ENCODE measurements at places on chromosomes 16 and 17.
A peak's percentile ranks its signal among the peaks of the same experiment; 100 is the strongest.

DNA sequence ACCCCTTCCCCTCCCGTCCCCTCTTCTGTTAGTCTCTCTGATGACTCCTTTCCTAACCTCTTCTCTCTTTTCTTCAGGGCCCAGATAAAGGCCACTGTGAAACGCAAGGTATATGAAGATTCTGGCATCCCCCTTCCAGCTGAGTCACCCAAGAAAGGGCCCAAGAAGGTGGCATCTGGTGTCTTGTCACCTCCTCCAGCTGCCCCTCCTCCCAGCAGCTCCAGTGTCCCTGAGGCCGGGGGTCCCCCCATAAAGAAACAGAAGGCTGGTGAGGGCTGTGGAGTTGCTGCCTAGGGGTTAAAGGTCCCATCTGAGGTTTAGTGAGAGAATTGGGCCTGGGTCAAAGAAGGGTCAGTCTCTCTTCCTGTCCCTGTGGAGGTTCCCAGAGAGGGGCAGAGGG lies 4.0 kb downstream of the RNASEK start:
- no peak for DNase-seq

GRCh38 chr16:23950898-23951297 lies 115.1 kb downstream of the PRKCB start:
- DNase-seq, result no peak

DNA sequence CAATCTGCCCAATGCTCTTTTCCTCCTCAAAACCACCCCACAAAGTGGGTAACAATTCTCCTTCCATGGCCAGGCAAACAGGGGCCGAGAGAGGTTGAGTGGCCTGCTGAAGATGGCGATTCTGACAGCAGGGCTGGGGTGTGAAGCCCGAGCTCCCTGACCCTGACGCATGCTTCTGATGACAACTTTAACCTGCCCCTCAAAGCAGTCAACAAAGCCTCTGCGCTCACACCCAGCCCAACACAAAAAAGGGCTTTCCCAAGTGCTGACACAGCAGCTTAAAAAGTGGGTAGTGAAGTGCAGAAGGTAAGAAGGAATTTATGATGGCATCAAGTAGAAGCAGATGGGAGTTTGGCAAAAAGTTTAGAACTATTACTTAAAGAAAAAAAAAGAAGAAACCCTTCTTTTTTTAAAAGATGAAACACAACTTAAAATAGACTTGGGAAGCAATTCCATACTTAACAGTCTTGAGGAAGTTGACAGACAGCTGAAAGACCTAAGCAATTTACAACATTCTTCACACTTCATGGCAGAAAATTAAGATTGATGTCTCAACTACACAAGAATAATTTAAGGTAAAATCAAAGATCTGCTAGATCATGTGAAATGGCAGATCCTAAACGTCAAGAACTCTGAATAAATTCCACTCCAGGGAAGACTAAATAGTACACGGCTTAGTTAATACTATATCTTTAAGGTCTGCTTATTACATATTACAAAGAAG lies 133.9 kb downstream of the PARN start:
- DNase-seq, result no peak

- DNase-seq, result no peak
Measured at GRCh38 chr17:74754832-74755231, 6.4 kb downstream of the NHERF1 start.

DNA sequence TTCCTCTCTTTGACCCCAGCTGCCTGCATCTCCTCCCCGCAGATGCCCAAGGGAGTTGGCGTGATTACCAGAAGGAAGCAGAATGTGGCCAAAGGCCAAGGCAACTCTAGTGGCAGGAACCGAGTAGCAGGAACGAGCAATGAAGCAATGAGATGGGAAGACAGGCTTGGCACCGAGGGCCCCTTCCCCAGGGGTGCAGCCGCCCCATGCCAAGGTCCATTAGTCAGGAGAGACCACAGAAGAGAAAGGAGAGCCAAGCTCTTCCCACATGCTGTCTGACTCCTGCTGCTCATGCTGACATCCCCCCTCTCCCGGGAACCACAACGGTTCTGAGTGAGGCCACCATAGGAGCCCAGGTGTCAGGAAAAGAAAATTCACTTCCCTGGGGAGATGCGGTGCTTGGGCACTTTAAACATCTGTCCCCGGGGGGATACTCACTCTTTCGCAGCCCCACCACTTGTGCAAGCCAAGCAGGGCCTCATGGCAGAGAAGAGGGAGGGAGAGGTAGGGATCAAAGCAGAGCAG lies 67.4 kb downstream of the MYO18A start:
- DNase-seq, result no peak

GRCh38 chr17:72021417-72022041 lies 99.3 kb upstream of the SOX9 start:
- no peak for DNase-seq

DNA sequence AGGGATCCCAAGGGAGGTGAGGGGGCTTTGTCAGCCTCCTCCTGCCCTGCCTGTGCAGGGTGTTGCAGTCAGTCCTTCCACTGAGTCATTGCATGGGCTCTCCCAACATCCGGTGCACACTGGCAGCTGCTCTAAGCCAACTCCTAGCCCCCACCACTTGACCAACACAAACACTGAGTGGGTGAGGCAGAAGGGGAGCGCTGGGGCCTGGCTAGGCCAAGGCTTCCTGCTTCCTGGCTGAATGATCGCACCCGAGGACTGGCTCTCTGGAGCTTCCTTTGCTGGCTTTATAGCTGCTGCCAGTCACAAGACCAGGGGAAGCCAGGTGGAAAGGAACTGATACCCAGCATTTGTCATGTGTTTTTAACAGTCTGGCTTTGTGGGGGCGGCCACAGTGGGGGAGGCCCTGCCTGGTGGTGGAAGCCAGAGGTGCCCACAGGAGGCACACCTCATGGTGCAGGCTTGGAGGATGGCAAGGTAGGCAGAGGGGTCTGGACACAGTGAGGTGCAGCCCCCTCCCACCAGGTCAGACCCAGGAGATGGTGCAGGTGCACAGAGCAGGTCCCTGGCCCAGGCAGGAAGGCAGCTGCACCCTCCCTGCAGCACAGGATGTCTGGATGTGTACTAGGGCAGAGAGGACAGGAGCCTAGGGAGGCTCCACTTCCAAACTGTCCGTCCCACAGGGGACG lies 6.8 kb downstream of the MPG start:
- DNase-seq, result peak; percentile 11

DNA sequence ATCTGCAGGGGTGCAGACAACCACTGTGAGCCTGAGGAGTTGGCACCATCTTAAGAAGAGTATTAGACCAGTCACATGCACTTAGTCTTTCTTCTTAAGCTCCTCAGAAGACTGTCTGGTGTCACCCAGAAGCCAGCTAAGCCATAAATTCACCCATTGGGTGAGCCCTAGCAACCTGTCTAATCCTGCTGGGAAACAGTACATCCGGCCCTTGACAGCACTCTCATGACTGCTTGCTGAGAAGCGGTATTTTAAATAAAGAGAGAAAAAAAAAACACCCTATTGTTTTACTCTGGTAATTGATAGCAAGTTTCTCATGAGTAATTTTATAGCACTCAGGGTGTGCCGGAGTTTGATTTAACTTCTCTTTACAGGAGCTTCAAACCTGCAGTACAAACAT lies 134.7 kb downstream of the SOX9 start:
- DNase-seq, result no peak

GRCh38 chr17:76565728-76566612 lies 19.7 kb downstream of the ST6GALNAC2 start:
- no peak for DNase-seq
